T-helper 9 cell (primary cell): ENCODE measurements at places on chromosomes 13 and 19.

DNA sequence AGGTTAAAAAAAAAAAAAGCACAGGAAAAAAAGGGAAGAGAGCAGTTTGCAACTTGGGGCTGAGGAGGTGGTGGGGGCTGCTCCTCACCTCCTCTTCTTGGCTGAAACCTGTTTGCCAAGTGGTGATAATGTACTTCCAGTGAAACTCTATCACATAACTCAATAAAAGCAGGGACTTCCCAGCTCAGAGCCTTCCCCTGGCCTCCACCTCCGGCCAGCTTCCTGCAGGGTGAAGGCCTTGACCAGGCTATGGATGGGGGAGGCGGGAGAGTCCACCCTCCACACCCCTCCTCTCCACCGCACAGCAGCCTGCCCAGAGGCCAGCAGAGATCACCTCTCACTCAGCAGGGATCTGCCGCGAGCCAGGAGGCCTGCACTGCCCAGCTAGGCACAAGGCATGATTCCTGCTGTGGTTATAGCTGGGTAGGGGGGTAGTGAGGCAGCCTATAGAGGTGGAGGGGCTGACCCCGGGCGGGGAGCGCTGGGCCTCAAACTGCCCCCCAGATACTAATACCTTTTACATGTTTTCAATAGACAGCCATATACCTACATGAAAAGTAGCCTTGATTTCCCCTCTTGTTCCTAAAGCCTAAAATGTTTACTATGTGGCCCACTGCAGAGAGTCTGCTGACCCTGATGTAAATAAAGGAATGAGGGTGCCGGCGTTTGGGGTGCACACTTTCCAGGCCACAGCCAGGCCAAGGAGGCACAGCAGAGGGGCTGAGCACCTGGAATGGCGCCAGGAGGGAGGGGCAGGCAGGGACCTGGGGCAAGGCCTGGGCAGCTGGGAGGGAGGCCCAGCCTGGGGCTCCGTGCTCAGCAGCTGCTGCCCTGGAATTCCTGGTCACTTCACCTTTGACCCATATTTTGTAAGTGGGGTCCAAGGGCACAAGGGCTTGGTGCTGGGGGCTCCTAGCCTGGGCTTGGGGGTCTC, 10.3 kb downstream of the ZNF787 start:
- DNase-seq, result no peak

- no peak for DNase-seq
Observed at GRCh38 chr13:76029088-76029487, 393.0 kb downstream of the LMO7 start.

GRCh38 chr19:40284501-40285352, at the start of gene AKT2:
Gene AKT2 (minus strand): TSS chr19:40285345. CDS start chr19:40265267, 20,078 bp downstream.
- DNase-seq, result peak; percentile 62

DNA sequence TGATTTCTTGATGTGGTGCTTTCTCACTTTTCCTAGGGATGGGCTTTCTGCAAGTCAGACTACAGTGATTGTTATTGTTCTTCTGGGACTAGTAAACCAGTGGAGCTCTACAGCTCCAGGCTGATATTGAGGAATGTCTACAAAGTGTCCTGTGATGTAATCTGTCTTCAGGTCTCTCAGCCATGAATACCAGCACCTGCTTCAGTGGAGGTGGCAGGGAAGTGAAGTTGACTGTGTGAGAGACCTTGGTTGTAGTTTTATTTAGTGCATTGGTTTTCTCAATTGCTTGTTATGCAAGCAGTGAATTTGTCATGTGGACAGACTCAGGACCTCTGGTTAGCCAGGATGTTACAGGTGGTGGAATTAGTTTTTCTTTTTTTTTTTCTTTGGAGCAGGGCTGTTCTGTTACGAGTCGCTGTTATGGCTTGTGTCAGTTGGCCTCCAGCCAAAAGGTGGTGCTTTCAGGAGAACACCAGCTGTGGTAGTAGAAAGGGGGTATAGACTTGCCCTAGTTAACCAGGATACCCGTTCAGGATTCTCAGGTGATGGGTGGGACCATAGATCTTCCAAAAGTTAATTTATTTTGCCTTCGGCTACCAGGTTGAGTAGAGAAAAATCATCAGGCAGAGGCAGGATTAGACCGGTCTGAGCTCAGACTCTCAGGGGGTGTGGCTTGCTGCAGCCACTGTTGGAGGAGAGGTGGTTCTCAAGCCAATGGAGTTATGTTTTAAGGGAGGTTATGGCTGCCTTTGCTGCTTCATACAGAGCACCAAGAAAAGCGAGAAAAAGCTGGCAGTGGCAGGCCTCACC, 11.9 kb upstream of the ZNF675 start:
- no peak for DNase-seq

- DNase-seq, result no peak
Observed at GRCh38 chr19:3813473-3814392, 27.6 kb upstream of the MATK start.

DNA sequence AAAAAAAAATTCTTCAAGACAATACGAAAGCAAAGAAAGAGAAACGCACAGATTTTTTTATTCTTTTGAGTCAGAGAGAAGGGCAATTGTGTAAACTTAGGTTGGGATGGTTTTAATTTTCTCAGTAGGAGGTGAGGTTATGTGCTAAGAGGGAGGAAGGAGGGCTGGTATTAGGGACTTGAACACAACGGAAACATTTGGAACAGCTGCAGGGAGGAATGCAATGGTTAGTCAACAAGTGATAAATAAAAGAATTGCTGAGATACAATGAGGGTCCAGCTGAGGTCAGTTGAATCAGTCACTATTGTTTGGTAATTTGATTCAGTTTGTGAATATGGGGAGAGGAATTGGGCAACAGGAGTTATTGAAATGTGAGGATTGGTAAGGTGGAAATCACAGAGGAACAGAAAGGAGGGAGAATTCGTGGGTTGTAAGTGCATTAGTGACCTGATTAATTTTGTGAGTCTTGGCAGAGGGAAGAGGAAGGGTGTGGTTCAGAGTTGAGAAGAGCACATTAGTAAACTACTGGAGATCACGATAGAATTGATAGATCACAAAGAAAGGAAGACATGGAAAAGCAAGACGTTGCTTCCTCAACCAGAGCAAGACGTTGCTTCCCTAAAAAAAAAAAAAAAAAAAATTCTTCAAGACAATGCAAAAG, 499.5 kb upstream of the SPRY2 start:
- no peak for DNase-seq

DNA sequence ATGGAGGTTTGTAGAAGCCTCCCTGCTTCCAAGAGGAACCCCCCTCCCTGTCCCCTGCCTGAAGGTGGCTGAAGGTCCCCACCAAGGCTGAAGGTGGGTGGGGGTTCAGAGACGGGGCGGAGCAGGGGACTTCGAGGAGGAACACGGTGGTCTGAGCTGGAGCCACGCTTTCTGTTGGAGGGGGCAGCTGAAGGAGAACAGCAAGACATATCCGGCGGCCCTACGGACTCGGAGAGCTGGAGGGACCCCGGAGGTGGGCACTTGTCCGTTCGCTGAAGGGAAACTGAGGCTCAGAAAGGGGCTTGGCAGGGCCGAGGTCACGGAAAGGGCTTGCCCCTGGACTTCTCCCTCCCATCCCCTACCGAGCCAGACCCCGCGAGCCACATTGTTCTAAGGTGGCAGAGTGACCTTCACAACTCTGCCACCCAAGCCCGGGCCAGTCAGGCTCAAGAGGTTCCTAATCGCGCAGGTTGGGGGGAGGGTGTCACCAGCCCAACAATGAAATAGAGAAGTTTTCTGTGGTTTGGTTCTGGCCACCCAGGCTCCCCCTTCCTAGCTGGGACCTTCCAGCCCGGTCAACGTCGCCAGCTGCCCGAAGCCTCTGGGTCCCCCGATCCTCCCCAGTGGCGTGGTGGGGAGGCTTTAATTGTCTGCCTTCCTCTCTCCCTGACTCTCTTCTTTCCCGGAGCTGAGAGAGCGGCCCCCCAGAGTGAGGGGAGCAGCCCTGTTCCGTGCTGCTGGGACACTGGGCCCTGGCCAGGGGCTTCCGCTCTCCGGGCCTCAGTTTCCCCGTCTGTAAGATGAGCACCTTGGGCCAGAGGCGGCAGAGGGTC, 15.5 kb upstream of the KCNN1 start:
- DNase-seq, result no peak
